ENCODE measurements at places on chromosomes 4 and X. TPM values are rescaled to one million over a fixed set of nuclear protein-coding genes. Genes with fewer than 3 reads are reported as not detected.

The TEX13B gene
- not detected for polyA plus RNA-seq

The HNRNPD gene
- polyA plus RNA-seq, result 504 TPM

The PPEF2 gene
- 0.43 TPM for polyA plus RNA-seq

The OPHN1 gene
- 10.5 TPM for polyA plus RNA-seq

The BMX gene
- 5.8 TPM for polyA plus RNA-seq

The SLIT2 gene
- 155 TPM for polyA plus RNA-seq

The SASH3 gene
- polyA plus RNA-seq, result 2.3 TPM

The ARSD gene
- polyA plus RNA-seq, result 48.1 TPM

The BEND2 gene
- polyA plus RNA-seq, result 0.08 TPM

The PFKFB1 gene
- 0.49 TPM for polyA plus RNA-seq

The CWH43 gene
- not detected for polyA plus RNA-seq

The CPLX1 gene
- polyA plus RNA-seq, result 1.7 TPM

Measured in left lung (tissue), 14 donors.